Stimulated activated CD8-positive, alpha-beta memory T cell treated with anti-CD3 and anti-CD28 coated beads, Interleukin-7, amount 100 ng/mL, for 1 hour (primary cell): ENCODE measurements at places on chromosomes 7 and 10.
A peak's percentile ranks its signal among the peaks of the same experiment; 100 is the strongest.

DNA sequence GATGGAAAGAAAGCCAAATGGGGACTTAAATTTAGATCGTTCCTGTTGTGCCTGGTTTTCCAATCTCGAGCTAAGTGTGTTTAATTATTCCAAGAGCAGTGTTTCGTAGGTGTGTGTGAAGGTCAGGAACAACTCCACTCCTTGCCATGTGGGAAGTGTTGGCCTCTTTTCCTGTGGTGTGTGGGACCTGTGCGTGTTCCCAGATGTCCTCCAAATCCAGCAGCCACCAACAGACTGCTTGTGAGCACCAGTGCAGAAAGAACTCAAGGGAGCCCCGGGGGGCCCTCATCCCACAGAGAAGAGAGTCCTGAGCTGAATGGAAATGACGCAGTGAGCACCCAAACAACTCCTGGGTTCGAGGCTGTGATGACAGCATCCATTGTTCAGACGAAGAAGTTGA is 227.7 kb downstream of the TMEM178B start:
- no peak for DNase-seq

DNA sequence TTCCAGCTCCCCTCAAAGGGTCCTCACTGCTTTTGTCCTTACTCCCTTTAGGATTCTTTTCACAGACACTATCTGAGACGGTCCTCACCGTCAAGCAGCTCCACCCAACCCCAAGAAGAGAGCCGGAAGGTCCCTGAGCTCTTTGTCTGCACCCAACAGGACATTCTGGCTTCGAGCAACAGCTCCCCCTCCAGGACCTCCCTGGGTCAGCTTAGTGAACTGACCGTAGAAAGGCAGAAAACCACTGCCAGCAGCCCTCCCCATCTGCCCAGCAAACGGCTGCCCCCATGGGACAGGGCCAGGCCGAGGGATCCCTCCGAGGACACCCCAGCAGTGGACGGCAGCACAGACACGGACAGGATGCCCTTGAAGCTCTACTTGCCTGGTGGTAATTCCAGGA is 19.9 kb downstream of the MINDY4 start:
- no peak for DNase-seq

GRCh38 chr7:23261843-23262452 is 15.4 kb downstream of the GPNMB start:
- DNase-seq, result no peak

DNA sequence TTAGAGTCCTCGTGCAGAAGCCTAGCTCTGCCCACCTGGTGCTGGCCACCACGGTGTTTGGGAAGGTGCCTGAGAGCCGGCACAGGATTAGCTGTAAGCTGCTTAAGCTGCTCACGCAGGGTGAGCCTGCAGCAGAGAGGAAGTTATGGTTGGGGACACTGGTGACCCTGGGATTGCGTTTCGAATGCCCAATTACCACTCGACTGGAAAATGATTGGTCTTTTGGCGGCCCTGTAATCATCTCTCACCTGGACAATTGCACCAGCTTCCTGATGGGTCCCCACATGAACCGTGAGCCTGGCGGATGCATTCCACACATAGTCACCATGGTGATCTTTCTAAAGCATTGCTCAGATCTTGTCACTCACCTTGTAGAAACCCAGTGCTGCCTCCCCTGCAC is 442.3 kb upstream of the ZMIZ1 start:
- DNase-seq, result no peak

- no peak for DNase-seq
Measured at GRCh38 chr7:24727154-24728120, 29.8 kb downstream of the GSDME start.

DNA sequence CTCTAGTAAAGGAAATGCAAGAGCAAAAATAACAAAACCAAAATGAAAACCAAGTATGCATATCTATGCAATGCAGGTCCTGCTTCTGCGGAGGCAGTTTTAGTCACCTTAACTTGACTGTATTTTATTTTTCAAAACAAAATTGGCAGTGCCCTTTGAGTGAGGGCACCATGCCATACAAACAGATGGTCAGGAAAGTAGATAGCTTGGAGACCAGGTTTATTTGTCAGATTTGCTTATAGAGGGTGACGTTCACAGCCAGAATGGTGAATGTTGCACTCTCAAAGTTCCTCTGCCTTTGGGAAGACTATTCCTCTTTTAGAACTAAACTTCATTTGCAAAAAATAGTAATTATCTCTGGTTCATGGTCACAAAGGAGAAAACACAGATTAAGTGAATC is 801.9 kb downstream of the ANKRD7 start:
- DNase-seq, result no peak

GRCh38 chr10:30313579-30314350 is 35.3 kb downstream of the MTPAP start:
- no peak for DNase-seq

- no peak for DNase-seq
Measured at GRCh38 chr7:1264345-1265280, 31.9 kb downstream of the UNCX start.

DNA sequence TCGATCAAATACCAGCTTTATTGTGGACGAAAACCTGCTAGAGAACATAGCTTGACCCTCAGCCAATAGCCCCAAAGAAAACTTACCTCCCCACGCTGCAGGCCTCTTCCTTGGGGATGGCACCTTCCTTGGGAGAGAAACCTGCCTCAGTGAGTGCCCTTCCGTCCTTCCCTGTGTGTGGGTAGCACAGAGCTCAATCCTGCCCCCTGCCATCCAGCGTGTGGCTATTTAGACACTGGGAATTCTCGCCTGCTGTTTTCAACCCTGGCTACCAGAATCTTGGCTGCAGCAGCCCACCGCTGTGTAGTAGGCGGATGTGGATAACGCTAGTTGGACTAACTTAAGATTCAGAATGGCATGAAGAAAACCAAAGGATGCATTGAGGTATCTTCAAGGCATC is 238.2 kb downstream of the TEX36 start:
- DNase-seq, result no peak

- DNase-seq, result no peak
Measured at GRCh38 chr7:106952658-106953231, 87.7 kb downstream of the PIK3CG start.

DNA sequence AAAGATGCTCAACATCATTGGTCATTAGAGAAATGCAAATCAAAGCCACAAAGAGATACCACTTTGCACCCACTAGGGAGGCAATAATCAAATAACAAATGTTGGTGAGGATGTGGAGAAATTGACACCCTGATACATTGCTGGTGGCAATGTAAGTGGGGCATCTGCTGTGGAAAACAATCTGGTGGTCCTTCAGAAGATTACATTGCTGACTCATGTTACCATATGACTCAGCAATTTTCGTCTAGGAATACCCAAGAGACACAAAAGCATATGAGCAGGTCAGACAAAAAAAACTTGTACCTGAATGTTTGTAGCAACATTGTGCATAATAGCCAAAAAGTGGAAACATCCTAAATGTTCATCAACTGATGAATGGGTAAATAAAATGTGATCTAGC is 4.9 kb upstream of the CLDN3 start:
- no peak for DNase-seq

- DNase-seq, result no peak
Measured at GRCh38 chr10:546971-547590, 142.4 kb downstream of the DIP2C start.

GRCh38 chr7:108016841-108017775 is 14.1 kb upstream of the LAMB1 start:
- no peak for DNase-seq

DNA sequence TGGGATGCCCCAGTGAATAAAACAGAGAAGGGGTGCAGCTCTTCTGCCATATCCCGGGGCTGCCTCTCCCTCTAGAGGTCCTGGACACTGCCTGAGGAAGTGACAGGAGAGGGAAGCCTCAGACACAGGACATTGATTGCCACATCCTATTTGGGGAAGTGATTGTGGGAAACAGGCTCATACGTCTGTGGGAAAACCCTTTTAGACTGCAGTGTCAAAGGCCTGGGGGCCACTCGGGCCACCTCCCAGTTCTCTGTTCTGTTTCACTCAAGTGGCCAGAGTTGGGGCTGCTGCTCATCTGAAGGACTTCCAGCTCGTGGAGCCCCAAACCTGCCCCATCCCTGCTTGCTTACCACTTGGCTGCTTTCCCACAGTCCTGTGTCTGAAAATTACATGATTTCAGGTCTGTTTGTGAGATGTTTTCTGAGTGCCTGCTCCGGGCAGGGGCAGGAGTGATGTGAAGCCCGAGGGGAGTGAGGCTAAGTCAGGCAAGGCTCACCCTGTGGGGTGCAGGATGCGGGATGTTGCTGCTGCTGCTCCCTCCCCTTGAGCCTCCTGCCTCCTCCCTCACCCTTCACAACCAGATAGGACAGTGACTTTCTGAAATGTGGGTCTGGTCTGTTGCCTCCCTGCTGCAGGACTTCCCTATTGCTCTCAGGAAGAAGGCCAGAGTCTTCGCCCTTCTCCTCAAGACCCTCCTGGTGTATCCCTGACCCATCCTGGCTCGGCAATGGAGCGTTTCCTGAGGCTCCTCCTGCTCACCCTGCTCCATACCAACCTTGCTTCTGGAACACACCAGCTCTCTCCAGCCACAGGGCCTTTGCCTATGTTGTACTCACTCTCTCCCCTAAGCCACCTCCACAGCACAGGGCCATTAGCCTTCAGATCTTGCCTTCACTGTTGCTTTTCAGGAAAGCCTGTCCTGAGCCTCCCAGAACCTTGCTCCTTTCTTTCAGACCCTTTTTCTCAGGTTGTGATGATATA is 58.4 kb downstream of the NEURL1 start:
- no peak for DNase-seq

DNA sequence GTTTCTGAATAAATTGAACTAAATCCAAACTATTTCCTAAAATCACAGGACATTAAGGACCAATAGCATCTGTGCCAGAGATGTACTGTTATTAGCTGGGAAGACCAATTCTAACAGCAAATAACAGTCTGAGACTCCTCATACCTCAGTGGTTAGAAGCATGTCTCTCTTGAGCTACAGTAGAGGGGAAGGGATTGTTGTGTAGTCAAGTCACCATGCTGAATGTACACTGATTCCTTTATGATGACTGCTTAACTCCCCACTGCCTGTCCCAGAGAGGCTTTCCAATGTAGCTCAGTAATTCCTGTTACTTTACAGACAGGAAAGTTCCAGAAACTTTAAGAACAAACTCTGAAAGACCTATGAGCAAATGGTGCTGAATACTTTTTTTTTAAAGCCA is 13.9 kb downstream of the MEST start:
- no peak for DNase-seq

DNA sequence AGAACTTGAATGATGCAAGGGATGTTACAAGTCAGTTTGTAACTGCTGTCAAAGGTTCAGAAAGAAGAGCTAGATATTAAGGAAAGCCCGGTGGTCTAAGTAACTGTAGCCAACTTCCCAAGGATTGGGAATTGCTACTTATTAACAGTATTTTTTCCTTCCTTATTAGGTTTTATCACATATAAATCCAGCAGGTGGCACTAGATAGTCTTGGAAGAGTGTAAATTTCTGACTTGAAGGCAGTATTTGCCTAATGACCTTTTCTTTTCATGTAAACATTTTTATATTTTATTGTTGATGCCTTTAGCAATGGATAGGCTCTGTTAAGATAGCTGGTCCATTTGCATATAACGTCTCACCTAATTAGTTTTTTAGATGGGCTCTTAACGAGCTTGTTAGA is 51.2 kb downstream of the ANLN start:
- DNase-seq, result no peak

DNA sequence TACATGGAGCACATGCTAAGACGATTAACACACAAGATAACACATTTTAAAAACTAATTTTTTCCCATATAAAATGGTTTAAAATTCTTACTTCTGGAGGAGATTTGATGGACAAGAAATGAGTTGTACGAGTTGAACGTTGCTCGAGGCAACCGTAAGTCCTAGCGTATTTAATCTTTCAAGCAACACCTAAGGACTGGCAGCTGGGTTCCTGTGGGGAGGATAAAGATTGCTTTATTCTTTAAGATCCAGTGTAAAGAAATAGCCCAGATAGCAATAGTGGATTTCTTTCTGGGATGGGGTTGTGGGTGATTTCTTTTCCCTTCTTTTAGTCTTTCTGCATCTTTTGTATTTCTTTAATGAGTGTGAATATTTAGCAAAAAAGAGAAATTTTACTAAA is 9.8 kb downstream of the TBXAS1 start:
- no peak for DNase-seq

DNA sequence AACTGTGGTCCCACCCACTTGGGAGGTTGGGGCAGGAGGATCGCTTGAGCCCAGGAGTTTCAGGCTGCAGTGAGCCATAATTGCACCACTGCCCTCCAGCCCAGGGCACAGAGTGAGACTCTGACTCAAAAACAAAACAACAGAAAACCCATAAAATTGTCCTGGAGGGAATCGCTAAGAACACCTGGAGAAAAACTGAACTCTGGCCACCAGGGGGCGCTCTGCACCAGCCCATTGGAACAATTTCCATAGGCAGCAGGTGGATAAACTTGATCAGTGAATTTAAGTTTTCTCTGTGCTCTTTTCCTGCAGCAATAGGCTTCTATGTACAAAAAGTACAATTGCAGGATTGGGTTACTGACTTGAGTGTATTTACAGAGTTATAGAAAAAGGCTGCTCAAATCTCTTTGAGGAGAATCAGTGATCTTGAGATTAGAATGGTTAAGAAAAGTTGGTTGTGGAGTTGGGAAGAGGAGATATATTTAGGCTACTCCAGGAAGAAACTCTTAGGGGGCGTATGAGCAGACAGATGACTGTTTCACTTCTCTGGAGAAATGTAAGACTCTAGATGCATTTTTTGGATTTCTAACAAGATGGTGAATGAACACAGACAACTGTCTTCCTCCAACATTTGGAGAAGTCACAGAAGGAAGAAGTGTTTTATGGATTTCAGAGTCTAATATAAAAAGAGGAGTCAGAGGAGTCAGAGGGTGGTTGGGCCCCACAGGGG is 274.9 kb upstream of the GALNT17 start:
- DNase-seq, result peak; percentile 5

DNA sequence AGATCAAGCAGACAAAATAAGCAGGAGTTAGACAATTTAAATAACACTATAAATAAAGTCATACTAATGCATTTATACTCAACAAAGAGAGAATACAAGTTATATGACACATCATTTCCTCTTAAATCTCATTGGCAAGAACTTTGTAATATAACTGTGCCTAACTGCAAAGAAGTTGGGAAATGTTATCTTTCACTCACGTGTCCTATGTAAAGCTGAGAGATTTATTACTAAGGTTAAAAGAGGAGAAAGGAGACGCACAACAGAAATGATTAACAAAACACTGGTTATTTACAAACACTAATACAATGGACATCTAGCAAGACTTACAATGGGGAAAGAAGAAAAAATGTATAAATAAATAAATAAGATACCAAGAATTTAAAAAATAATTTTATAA is 12.7 kb upstream of the TMEM273 start:
- DNase-seq, result no peak
